MG63 (cell line): ENCODE measurements at places on chromosomes 5 and 9. TPM values are rescaled to one million over a fixed set of nuclear protein-coding genes. Genes with fewer than 3 reads are reported as not detected.
A peak's percentile ranks its signal among the peaks of the same experiment; 100 is the strongest.

Gene PRRX2
- total RNA-seq: 20.1 and 38.4 TPM in 2 replicates

Gene GHR
- 0.95 and 3.4 TPM in 2 replicates for total RNA-seq

Gene PCDHGA3
- not detected in 2 replicates for total RNA-seq

Gene FOXI1
- 0.59 TPM in 1 of 2 replicates, not detected in the other for total RNA-seq

Gene PCDHAC1
- total RNA-seq: not detected in 2 replicates

Gene TAF7
- total RNA-seq: 183 and 217 TPM in 2 replicates

Gene DOLK
- 16.9 and 29.7 TPM in 2 replicates for total RNA-seq

Gene TAF11L5
- total RNA-seq: not detected in 2 replicates

GRCh38 chr9:130265431-130266235, at the start of gene HMCN2:
HMCN2 (plus strand) TSS chr9:130265760; CDS start chr9:130265879, 119 bp downstream.
- peak; percentile 17 for DNase-seq

- DNase-seq: no peak
Observed at GRCh38 chr9:115972362-115972761, 181.2 kb upstream of the PAPPA start.

DNA sequence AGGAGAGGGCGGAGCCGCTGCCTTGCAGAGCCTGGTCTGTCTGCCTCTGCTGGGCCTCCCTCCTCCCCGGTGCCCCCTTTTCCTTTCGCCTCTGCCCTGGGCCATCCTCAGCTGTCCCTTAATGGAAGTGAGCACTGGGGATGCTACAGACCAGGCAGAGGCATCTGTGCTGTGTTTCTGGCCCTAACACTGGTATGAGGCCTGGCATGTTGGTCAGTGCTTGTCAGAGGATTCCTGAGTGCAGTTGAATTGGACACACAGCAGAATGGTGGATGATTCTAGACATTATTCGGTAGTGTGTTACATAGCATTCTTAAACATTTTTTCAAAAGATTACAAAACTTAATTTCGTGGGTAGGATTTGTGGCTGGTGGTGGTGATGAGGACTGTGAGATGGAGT, 88.6 kb downstream of the EHMT1 start:
- DNase-seq: no peak

- no peak for DNase-seq
Observed at GRCh38 chr9:36690412-36691168, 117.9 kb downstream of the MELK start.

DNA sequence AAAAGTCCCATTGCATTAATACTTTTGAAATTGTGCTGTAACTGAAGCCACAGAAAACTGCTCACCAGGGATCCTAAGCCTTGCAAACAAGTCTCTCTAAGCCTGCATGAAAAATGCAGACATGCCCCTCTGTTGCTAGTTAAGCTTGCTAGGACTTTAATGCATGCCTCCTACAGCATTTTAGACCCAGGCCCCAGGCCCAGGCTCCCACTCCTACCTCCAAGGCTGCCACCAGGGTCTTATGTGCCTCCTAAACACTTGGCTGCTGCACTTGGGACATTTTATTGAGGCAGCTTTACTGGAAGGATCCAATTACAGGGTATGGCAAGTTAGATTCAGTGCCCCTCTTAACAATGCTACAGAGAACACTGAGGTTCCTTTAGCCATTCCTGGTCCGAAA, 467.3 kb upstream of the CLINT1 start:
- no peak for DNase-seq

DNA sequence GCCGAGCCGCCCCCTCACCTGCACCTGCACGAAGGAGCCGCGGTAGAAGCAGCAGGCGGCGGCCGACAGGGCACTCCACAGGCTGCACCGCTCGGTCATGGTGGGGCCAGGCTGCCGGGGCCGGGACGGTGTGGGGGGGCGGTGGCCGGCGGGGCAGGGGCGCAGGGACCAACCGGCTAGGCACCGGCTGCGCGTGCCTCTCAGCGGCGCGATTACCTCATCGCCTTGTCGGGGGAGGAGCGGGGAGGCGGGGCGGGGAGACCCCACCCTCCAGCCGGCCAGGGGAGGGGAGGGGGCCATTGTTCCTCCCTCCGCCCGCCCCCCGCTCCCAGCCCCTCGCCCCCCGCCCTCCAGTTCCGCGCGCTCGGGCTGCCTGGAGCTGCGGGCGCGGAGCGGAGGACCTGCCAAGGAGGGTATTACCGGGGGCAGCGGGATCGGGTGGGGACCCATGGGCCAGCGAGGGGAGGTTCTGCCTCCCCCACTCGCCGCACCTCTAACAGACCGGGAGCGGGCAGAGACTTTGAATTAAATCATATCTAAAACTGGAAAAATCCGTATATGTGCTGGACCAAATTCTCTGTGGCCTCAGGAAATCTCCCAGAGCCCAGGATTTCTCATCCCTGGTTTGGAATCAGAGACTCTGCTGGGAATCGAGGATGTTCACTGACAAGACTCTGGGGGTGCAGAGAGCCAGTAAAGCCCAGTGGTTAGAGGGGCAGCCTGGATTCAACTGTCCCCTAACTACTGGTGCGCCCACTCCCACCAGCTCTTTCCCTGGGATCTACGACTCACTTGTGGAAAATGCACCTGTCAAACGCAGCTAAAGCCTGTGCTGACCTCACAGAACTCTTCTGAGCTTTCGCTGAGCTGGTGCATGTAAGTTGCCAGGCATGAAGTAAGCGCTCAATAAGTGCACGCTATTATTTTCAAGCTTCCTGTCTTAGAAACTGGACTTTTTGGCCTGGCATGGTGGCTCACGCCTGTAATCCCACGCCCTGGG, 20.3 kb upstream of the TOR2A start:
- DNase-seq: no peak

GRCh38 chr9:107299437-107299836, 16.4 kb downstream of the RAD23B start:
- no peak for DNase-seq

- DNase-seq: no peak
Observed at GRCh38 chr9:27688954-27689353, 115.7 kb upstream of the C9orf72 start.

GRCh38 chr5:179753971-179754370, 21.3 kb downstream of the MAML1 start:
- DNase-seq: no peak

GRCh38 chr5:169814522-169814921, 165.8 kb downstream of the INSYN2B start:
- DNase-seq: no peak

- no peak for DNase-seq
Observed at GRCh38 chr9:15606643-15607472, 54.0 kb downstream of the CCDC171 start.

DNA sequence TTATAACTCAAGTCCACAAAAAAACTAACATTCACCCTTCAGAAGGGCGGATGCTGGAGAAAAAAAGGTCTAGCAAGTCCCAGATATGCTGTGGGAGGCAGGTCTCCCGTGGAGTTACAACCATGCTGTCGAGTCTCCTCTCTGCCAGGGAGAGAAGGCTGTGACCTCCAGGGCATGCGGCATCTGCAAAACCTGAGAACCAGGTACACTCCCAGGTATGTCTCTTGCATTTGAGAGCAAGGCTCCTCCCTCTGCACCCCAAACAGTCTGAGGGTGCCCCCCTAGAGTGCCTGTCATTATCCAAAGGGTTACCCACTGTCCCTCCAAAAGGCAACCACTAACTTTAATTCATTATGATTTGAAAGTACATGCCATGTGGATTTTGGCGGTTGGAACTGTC, 134.0 kb downstream of the IRX2 start:
- DNase-seq: no peak

- no peak for DNase-seq
Observed at GRCh38 chr9:137607141-137607857, 1.8 kb downstream of the ARRDC1 start.

DNA sequence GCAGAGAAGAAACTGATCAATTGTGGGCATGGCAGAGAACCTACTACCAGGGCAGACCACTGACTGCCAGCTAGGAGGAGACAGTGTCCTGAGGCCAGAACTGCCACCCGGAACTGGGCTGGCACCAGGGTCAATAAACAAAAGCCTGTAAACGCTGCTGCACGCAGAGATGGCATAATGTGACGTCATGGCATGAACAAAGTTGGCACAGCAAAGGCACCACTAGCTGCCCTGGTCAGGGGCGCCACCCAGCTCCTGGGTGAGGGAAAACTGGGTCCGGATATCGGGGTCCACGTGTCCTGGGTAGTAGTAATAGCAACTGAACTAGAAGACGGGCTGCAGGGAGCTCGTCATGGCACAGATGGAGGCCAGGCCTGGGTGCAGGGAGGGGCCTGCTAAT, 32.1 kb downstream of the DYNC2I2 start:
- DNase-seq: no peak

GRCh38 chr5:115429345-115429940, 115.1 kb downstream of the FEM1C start:
- DNase-seq: no peak

GRCh38 chr9:98900725-98901124, 43.0 kb upstream of the COL15A1 start:
- peak; percentile 79 for DNase-seq

- no peak for DNase-seq
Observed at GRCh38 chr5:50958852-50959457, 292.5 kb downstream of the PARP8 start.

- DNase-seq: no peak
Observed at GRCh38 chr9:116935149-116935897, 248.2 kb downstream of the TRIM32 start.

DNA sequence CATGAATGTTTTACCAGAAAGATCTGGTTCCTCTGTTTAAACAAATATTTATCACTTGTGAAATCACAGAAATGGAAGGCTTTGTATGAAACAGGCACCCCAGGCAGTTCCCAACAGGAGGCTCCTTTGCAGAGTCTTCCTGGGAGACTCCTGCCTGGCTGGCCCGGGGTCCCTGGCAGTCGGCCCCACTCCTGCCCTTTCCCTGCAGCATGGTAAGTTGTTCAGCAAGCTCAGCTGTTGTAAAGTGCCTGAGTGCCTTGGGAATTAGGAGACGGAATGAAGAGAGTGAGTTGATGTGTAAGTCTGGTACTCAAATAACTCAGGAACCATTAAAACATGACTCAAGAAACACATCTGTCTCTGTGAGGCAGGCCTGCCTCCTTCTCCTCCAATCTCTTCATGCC, 17.5 kb upstream of the LHFPL2 start:
- DNase-seq: no peak

GRCh38 chr5:69444127-69444754, 29.3 kb downstream of the MARVELD2 start:
- no peak for DNase-seq

DNA sequence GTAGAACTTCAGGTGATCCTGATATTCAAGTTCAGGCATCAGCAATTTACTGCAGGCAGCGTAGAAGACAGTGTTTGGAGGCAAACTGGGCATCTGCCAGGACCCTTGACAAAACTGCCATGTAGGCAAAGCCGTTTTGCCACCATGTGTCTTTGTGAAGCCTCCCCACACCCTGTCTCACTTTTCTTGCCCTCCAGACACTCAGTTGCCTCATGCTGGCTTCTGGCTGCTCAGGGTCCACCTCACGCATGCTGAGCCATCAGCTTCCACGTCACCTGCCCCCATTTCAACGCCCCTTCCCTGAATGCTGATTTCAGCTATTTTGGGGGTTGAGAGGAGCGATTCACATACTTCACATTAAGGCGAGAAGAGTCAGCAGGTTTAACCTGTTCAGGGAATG, 165.2 kb upstream of the KLF9 start:
- no peak for DNase-seq

DNA sequence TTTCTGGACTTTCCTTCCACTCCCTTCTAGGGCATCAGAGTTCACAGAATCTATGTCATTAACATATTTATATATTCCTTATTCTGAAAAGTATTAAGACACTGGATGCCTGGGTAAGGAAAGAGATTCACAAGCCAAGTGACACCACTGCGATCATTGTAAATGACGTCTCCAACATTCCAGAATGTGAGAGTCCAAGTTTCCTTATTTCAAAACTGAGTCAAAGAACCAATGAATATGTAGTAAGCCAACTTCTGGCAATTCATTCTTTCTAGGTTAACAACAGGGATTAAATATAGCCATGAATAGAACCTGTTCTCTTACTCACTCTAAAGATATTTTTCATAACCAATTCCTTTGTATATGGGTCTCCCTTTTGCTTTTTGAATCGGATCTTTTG, 18.1 kb downstream of the RAI14 start:
- peak; percentile 66 for DNase-seq

DNA sequence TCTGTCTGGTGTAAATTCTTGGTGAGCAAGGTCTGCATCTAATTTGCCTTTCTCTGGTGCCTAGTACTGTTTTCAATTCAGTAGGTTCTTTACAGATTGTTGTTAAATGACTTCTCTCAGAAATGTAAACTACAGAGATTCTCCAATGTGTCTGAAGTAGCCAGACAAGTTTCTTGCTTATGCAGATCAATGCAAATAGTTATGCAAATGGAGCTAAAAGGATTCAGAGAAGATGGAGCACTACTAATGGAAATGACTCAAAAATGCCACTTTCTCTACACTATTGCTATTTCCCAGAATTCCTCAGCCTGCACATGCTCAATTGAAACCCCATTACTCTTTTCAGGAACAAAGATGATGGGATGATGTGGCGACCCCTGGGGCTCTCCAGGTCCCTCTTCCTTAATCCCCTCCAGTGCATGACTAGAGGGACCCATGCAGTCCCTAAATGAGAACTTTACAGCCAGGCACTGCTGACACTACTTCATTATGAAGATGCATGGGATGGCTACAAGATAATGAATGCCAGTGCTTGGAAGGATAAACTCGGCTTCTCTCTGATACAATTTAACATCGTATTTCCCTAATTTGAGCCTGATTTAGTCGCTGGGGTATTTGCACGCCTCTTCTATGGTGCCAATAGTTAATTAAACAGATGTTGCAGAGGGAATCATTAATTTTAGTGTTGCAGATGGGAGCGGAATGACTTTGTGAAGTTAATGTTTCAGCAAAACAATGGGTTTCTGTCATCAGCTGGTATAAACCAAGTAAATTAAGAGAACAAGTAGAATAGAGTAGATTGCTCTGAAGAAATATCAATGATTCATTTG, 753.2 kb downstream of the TLR4 start:
- no peak for DNase-seq

- DNase-seq: peak; percentile 74
Observed at GRCh38 chr5:143106174-143106573, 297.3 kb downstream of the NR3C1 start.

DNA sequence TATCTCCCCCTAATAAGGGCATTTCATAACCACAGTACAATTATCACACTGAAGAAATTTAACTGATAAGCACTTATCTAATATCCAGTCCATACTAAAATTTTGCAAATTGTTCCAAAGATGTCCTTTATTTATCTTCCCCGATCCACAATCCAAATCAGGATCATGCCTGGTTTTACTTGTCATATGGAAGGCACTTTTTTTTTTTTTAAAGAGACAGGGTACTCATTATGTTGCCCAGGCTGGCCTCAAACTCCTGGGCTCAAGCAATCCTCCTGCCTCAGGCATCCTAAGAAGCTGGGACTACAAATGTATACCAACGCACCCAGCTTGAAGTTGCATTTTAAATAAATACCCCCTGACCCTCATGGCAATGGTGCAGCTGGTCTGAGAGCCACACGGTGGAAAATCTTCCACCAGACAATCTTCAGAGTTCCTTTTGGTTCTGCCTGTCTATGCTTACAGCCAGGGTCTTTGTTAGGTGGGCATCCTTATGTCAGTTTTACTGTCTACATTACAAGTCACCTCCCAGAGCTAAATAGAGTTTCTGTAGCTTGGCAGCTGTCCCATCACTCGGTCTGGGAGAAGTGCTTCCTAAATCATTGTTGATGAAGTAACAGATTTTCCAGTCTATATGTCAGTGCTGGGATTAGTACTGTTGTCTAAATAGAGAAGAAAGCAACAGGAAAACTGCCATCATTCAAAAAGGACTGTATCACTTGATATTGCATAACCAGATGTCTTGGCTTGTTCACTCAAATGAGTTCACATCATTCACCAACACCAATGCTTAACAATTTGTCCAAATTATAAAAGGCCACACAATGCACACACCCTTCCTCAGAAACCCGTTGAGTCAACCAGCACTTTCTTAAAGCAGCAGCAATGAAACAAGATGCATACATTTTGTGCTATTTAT, 26.4 kb downstream of the PTPN3 start:
- no peak for DNase-seq

GRCh38 chr9:133509179-133510083, 15.3 kb downstream of the MYMK start:
- no peak for DNase-seq
